ENCODE measurements at places on chromosomes 12 and 14.

DNA sequence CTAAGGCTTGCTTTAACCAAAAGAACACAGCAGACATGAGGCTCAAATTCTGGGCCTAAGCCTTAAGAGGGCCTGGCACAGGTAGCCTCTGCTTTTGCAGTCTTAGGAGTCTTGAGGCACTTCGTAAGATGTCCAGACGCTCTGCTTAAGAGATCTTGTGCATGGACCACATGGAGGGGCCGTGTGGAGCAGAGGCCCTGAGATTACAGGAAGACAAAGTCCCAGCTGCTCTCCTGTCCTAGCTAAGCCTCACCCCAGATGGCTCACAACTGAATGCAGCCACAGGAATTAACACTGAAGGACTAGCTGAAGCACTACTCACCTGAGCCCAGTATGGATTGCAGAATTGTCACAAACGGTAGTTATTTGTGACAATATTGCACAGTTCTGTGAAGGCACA, 446.0 kb downstream of the PDZRN4 start:
- no peak for DNase-seq

DNA sequence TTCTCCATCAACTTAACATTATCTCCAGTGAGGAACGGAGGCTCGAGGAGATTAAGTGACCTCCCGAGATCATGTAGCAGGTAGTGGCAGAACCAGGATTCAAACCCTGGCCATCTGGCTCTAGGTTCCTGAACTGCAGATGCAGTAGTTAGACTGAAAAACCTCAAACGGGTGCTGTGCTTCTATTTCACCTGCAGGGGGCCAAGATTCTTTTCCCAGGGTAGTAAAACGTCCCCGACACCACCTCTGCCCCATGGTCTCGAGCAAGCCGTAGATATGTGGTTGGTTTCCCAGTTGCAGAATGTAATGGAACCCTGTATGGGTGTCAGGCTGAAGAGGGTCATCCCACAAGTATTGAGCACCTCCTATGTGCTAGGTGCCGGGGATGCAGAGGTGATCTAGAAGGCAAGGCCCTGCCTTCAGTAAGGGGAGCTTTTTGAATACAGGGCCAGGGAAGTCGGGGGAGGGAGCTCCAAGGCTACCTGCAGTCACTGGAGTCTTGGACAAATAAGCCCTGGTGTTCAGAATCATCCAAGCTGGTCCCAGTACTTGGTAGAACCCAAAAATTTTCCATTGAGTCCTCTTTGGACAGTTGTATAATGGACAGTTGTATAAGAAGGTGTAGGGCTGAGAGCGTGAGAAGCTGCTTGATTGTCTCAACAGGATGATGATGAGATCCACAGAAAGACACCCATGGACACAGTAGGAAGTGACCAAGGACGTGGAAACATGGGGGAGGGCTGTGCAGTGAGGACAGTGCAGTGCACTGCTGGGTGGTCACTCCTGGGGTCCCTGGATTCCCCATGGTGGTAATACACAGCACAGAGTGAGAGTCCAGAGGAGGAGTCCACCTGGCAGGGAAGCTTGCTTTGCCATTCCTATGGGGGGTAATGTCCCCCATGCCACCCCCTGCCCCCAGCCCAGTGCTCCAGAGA, 197.2 kb downstream of the CHST11 start:
- DNase-seq, result no peak

GRCh38 chr14:35374263-35374712, 30.3 kb downstream of the NFKBIA start:
- peak; percentile 96 for DNase-seq

- no peak for DNase-seq
Measured at GRCh38 chr12:85616201-85616600, 220.0 kb downstream of the RASSF9 start.
